ENCODE measurements at places on chromosomes 5 and 9. TPM values are rescaled to one million over a fixed set of nuclear protein-coding genes. Genes with fewer than 3 reads are reported as not detected.

Gene TRIO
- 11.4 TPM for total RNA-seq

Gene PRDM9
- not detected for total RNA-seq

Gene SETX
- total RNA-seq, result 49.6 TPM

Gene AGXT2
- not detected for total RNA-seq

Gene CDKN2B
- 0.73 TPM for total RNA-seq

Gene CORO2A
- 1.3 TPM for total RNA-seq

Gene TNFSF8
- total RNA-seq, result 207 TPM

DNA sequence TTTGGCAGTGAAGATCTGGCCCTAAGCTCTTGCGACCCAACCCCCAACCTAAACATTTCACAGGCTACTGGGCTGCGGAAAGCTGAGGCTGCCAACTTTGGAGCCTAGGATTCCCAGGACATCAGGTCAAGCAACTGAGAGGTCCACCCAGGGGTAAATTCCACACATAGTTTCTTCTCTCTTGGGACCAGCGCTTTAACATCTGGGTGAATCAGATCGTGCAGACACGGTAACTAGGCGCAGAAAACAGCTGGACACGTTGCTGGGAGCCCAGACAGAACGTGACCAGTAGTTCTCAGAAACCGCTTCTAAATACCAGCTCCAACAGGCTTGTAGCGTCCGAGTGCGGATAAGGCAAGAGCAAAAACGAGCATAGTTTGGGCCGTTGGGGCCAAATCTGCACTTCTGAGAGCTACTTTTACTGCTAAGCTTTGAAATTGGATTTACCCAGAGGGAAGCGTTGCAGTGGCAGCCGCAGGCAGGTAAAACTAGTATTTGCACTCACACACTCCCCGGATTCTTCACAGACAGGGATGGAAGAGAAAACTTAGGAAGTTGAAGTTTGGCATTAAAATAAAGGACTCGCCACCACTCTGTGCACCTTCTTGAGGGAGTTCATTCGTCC is 11.8 kb downstream of the ITGA1 start:
- H3K27ac ChIP-seq, result peak overlapping the region; percentile 88
- H3K36me3 ChIP-seq, result peaks cover 33% of the 10 kb centered on the region
- peaks cover 3% of the 10 kb centered on the region for H3K27me3 ChIP-seq
- no peak for DNase-seq

DNA sequence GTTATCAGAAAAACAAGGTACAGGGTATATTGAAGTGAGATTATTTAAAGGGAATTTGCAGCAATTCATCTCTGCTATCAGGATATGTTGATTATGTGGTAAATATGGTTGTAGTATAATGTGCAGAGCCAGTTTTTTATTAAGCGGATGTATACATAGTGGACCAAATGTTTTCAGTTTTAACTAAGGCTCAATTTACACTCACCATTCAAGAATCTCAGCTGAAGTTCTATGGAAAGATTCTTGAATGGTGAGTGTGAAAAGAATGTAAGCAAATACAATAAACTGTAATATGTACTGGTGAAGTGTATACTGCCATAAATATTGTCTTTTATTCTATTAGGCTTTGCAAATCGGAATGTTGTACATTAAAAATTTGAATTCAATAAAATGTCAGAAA is 895.9 kb upstream of the CDH10 start:
- H3K36me3 ChIP-seq, result no peaks in the 10 kb centered on the region
- no peaks in the 10 kb centered on the region for H3K4me1 ChIP-seq
- no peak overlapping the region for H3K27ac ChIP-seq
- H3K27me3 ChIP-seq, result no peaks in the 10 kb centered on the region
- no peak for DNase-seq
- H3K4me3 ChIP-seq, result no peak overlapping the region

- H3K4me3 ChIP-seq, result no peak overlapping the region
- no peak overlapping the region for H3K27ac ChIP-seq
- no peak for DNase-seq
- peaks cover under 1% of the 10 kb centered on the region for H3K4me1 ChIP-seq
Measured at GRCh38 chr5:1050423-1051365, 42.1 kb downstream of the NKD2 start.

GRCh38 chr5:168171901-168172759 is 119.3 kb upstream of the WWC1 start:
- no peaks in the 10 kb centered on the region for H3K4me1 ChIP-seq
- no peak for DNase-seq
- peaks cover 3% of the 10 kb centered on the region for H3K27me3 ChIP-seq
- H3K4me3 ChIP-seq, result no peak overlapping the region
- no peak overlapping the region for H3K27ac ChIP-seq
- H3K36me3 ChIP-seq, result no peaks in the 10 kb centered on the region

GRCh38 chr9:124354346-124355038 is 60.8 kb downstream of the PSMB7 start:
- DNase-seq, result no peak
- H3K36me3 ChIP-seq, result peaks cover 16% of the 10 kb centered on the region
- no peaks in the 10 kb centered on the region for H3K27me3 ChIP-seq
- no peak overlapping the region for H3K4me3 ChIP-seq
- no peak overlapping the region for H3K27ac ChIP-seq

DNA sequence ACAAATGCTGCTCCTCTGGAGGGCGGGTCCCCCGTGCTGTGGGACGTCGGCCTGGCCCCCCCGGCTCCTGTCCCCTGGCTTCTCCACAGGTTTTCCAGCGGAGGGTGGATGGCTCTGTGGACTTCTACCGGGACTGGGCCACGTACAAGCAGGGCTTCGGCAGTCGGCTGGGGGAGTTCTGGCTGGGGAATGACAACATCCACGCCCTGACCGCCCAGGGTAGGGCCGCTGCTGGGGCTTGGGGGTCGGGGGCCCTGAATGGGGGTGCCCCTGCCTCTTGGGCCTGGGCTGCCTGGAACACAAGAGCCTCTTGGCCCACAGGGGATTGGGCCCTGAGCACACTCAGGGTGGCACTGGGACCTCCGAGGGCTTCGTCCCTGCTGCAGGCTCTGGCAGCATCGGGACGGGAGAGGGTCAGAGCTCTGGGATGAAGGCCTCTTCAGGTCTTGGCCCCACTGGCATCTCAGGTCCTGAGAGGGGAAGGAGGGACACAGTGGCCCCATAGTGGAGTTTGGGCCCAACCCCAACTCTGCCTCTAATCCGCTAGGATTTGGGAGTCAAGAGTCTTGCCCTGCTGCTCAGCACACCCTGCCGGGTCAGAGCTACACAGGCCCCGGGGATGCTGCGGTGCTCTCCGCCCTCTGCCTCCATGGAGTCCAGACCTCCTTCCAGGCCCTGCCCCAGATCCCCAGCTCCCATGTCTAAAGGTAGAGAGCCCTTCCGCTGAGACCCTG is 5.2 kb downstream of the FCN2 start:
- no peaks in the 10 kb centered on the region for H3K4me1 ChIP-seq
- no peak for DNase-seq
- no peaks in the 10 kb centered on the region for H3K36me3 ChIP-seq
- no peak overlapping the region for H3K4me3 ChIP-seq
- H3K27me3 ChIP-seq, result peaks cover 2% of the 10 kb centered on the region

- H3K27ac ChIP-seq, result no peak overlapping the region
- no peaks in the 10 kb centered on the region for H3K27me3 ChIP-seq
- DNase-seq, result no peak
- no peaks in the 10 kb centered on the region for H3K4me1 ChIP-seq
- no peak overlapping the region for H3K4me3 ChIP-seq
- no peaks in the 10 kb centered on the region for H3K36me3 ChIP-seq
Measured at GRCh38 chr5:92419261-92419660, 1036.1 kb upstream of the ARRDC3 start.

- peaks cover 22% of the 10 kb centered on the region for H3K4me1 ChIP-seq
- DNase-seq, result no peak
- peak overlapping the region; percentile 9 for H3K27ac ChIP-seq
- H3K4me3 ChIP-seq, result peak overlapping the region; percentile 12
Measured at GRCh38 chr5:40514976-40515375, 164.7 kb upstream of the PTGER4 start.

DNA sequence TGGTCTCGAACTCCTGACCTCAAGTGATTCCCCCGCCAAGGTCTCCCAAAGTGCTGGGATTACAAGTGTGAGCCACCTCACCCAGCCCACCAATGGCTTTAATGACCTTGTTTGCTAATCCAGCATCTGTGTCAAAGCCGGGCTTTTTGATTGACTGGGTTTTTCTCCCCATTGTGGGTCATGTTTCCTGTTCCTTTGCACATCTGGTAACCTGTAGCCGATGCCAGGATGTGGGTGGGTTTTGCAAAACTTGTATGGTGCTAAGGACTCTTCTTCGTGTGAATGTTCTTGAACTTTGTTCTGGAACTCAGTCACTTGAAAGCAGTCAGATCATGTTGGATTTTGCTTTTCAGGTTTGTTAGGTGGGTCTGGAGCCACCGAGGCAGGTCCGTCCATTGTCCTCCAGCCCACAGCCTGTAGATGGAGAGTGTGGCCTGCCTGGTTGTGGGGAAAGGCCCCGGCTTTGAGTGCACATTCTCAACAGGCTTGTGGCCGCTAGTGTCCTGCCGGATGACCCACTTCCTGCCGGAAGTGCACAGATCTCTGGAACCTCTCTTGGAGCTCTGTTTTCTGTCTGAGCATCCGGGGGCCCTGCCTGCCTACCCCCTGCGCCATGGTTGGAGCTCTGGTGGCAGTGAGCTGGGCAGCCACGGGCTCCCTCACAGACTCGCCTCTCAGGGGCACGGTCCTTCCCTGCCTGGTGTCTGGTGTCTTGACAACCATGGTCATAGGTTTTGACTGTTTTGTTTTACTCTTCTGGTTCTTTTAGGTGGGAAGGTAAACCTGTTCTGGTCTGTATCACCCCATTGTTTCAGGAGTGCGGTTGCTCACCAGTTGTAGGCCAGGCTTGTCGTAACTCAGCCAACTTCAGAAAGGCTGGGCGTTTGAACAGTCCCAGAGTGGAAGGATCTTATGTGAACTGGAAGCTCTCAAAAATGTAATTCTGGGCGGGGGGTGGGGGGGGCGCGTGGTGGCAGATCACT is 69.6 kb upstream of the CACNA1B start:
- DNase-seq, result no peak
- no peak overlapping the region for H3K27ac ChIP-seq
- peaks cover 19% of the 10 kb centered on the region for H3K36me3 ChIP-seq
- no peak overlapping the region for H3K4me3 ChIP-seq
- no peaks in the 10 kb centered on the region for H3K27me3 ChIP-seq

GRCh38 chr5:61053937-61054336 is 108.3 kb downstream of the SMIM15 start:
- no peak for DNase-seq
- no peak overlapping the region for H3K4me3 ChIP-seq
- no peaks in the 10 kb centered on the region for H3K4me1 ChIP-seq
- no peaks in the 10 kb centered on the region for H3K27me3 ChIP-seq
- no peaks in the 10 kb centered on the region for H3K36me3 ChIP-seq
- H3K27ac ChIP-seq, result no peak overlapping the region

- H3K36me3 ChIP-seq, result peaks cover 13% of the 10 kb centered on the region
- peak overlapping the region; percentile 77 for H3K27ac ChIP-seq
- peak; percentile 29 for DNase-seq
- no peaks in the 10 kb centered on the region for H3K27me3 ChIP-seq
Measured at GRCh38 chr9:71909887-71910649, 925 bp downstream of the ABHD17B start.

- peaks cover 34% of the 10 kb centered on the region for H3K27me3 ChIP-seq
- H3K27ac ChIP-seq, result no peak overlapping the region
- H3K4me1 ChIP-seq, result peaks cover 11% of the 10 kb centered on the region
- H3K36me3 ChIP-seq, result peaks cover 9% of the 10 kb centered on the region
Measured at GRCh38 chr9:127012250-127012649, 97.7 kb downstream of the RALGPS1 start.

DNA sequence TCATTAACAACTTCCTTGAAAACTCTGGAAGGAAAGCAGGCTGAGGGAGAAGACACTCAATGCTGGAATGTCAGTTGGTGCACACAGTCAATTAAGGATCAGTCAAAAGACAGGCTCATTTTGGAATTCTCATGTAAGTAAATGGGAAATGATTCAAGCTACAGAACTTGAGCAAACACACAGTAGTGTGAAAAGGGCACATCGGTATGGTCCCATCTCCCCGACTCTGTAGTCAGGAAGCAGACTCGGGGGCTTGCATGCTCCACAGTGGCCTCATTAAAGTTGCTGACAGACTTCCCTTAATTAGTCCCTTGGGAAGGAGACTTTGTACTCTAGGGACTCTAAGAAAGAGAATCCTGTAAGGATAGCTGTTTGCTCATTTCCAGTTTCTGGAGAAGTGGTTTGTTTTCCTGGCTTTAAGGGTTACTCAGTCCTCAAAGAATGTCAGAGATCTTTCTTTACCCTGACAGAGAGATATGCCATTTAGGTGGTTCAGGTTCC is 339.2 kb downstream of the ADAMTS6 start:
- DNase-seq, result no peak
- H3K4me1 ChIP-seq, result no peaks in the 10 kb centered on the region
- H3K36me3 ChIP-seq, result no peaks in the 10 kb centered on the region
- H3K4me3 ChIP-seq, result no peak overlapping the region

GRCh38 chr9:32991897-32992594 is 9.4 kb downstream of the APTX start:
- DNase-seq, result no peak
- H3K27ac ChIP-seq, result no peak overlapping the region
- no peak overlapping the region for H3K4me3 ChIP-seq
- peaks cover 5% of the 10 kb centered on the region for H3K4me1 ChIP-seq
- peaks cover 38% of the 10 kb centered on the region for H3K36me3 ChIP-seq
- peaks cover 1% of the 10 kb centered on the region for H3K27me3 ChIP-seq

DNA sequence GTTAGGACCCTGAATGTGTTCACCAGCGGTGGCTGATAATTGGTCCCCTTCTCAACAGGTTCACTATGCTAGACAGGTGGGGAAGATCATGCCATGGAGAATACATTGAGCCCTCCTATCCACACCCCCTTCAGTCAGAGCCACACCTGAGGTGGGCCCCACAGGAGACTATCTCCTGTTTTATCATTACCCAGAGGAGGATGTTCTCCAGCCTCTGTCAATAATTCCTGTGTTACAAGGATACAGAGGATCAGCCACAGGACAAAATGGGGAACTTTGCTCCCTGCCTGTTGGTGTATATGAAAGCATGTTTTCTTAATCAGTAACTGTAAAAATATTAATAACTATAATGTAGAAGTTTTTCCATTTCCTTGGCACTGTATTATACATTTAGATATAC is 25.9 kb downstream of the RAD1 start:
- no peak overlapping the region for H3K4me3 ChIP-seq
- no peak for DNase-seq
- no peaks in the 10 kb centered on the region for H3K4me1 ChIP-seq
- no peak overlapping the region for H3K27ac ChIP-seq
- no peaks in the 10 kb centered on the region for H3K36me3 ChIP-seq

DNA sequence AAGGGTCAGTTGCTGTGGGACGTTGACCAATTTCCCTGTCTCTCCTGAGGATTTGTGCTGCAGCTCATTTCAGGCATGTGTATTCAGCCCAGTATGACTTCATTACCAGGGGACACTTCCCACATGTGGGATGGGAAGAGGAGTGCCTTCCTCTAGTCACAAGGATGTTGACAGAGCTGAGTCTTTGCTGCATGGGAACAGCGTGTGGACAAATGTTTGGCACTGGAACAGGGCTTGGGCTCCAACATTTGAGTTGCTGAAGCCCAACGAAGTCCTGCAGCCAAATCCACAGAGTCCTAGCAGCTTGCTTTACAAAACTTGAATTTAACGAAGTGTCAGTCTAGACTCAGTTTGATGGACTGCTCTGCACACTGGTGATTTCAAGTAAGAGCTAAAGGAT is 283.2 kb downstream of the SH3GL2 start:
- no peak overlapping the region for H3K4me3 ChIP-seq
- DNase-seq, result no peak
- H3K4me1 ChIP-seq, result no peaks in the 10 kb centered on the region
- no peak overlapping the region for H3K27ac ChIP-seq
